Renal pelvis (tissue), 12 donors: ENCODE measurements at places on chromosomes 13 and 19. TPM values are rescaled to one million over a fixed set of nuclear protein-coding genes. Genes with fewer than 3 reads are reported as not detected.

- no peak for DNase-seq
Measured at GRCh38 chr19:16998635-16999194, 27.9 kb downstream of the CPAMD8 start.

- DNase-seq = no peak
Measured at GRCh38 chr13:65977525-65977924, 1252.6 kb downstream of the PCDH9 start.

DNA sequence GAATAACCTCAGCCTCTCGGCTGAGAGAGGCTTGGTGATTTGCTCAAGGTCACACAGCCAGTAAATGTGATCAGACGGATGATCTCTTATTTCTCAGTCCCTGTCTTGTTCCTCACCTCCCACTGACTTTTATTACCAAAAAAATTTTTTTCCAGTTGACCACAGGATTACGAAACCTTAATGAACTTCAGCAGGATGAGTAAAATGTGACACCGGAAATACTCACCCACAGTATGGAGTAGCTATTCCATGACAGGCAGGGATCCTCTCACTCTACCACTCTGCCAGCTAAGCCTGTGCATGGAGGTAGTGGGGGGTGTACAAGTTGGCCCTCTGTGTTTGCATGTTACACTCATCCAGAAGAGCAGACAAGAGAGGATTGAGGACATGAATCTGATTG lies 916.4 kb downstream of the UQCRFS1 start:
- DNase-seq = no peak

DNA sequence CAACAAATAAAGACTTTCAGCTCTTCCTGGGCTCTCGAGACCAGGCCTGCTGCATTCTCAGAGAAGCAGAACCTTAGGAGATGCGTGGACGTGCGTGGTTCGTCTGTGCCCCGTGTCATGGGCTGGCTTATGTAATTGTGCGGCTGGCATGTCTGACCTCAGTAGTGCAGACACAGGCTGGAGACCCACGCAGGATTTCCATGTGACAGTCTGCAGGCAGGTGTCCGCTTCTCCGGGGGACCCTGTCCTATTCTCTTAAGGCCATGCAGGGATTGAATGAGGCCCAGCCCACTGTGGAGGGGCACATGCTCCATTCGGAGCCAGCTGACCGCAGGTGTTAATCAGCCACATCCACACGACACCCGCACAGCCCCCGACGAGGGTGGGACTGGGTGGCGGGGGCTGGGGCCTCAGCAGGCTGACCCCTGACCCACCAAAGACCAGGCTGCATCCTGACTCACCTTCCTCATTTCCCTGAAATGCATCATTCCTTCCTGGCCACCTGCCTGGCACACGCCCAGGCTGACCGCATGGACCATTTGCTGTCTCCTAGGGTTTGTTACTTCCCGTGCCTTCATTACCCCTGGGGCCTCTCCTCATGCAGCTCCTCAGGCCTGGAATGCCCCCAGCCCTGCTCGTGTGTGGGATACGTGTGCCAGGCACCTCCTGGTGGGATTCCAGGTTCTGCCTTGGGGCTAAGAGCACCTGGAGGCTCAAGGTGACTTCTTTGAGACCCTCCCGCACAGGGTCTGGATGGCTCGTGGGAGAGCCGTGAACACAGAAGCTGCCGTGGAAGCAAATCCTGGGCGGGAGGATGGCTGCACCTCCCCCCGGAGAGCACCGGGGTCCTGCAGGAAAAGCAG lies 10.7 kb upstream of the MCF2L start:
- no peak for DNase-seq

MYO16 gene
- 0.54 TPM for polyA plus RNA-seq
